AG10803 (cell line): ENCODE measurements at places on chromosomes 3 and 15.
A peak's percentile ranks its signal among the peaks of the same experiment; 100 is the strongest.

DNA sequence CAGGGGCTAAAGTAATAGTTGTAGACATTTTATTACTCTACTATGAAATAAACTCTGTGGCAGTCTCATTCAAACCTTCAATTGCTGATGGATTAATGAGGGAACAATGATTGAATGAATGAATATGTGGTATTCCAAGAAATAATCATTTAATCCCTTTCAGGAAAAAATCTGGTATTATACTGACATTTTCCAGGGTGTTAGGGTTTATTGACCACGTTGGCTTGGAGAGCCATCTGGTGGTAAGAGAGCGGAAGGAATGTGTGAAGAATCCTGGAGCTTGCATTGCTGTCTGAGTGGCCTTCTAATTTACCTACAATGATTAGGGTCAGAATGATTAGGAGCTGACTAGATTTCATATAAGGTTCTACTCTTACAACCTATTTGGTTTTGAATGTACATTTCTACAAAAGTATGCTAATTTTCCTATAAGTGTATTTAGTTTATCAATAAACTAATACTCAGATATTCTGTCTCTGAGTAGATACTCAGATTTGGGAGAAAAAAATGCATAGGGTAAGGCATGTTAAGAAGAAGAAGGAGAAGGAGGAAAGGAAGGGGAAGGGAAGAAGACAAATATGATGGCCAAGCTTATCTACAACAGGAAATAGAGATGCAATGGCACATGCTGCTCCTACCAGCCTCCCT lies 249.9 kb downstream of the ROBO1 start:
- DNase-seq = peak; percentile 25

GRCh38 chr3:55442861-55443260 lies 44.2 kb downstream of the WNT5A start:
- DNase-seq = no peak

DNA sequence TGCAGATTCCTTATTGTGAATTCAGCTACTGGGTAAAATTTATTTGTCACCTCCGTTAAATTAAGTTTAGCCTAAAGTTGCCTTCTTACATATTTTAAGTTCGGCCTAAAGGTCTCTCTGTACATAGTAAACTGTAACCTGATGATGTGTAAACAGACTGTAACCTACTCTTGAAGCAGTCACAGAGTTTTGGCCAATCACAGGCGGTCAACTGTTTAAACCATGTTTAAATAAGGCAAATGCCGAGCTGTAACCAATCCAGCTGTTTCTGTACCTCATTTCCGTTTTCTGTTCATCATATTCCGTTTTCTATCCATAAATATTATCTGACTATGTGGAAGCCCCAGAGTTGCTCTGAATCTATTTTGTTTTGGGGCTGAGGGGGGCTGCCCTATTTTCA lies 2.4 kb upstream of the ADAMTSL3 start:
- DNase-seq = no peak

GRCh38 chr15:74657846-74658245 lies 38.0 kb downstream of the EDC3 start:
- peak; percentile 43 for DNase-seq

DNA sequence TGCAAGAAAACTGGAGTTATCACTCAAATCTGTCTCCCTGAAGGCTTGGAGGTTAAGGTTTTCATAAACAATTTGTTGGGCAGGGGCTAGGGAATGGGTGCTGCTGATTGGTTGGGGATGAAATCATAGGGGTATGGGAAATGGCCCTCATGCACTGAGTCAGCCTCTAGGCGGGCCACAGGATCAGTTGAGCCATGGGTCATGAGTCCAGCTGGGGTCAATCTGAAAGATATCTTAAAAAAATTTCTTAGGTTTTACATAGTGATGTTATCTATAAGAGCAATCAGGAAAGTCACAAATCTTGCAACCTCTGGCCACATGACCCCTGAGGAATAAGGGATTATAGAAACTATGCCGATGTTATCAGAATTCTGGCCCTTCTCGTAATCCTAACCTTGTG lies 491.7 kb downstream of the ZIC1 start:
- no peak for DNase-seq
